Muscle of arm (tissue), 14 donors: ENCODE measurements at places on chromosomes 2 and 18. TPM values are rescaled to one million over a fixed set of nuclear protein-coding genes. Genes with fewer than 3 reads are reported as not detected.
A peak's percentile ranks its signal among the peaks of the same experiment; 100 is the strongest.

GRCh38 chr2:157460897-157461296 is 17.0 kb upstream of the CYTIP start:
- no peak for DNase-seq

LIMS4 gene
- not detected for polyA plus RNA-seq

DNA sequence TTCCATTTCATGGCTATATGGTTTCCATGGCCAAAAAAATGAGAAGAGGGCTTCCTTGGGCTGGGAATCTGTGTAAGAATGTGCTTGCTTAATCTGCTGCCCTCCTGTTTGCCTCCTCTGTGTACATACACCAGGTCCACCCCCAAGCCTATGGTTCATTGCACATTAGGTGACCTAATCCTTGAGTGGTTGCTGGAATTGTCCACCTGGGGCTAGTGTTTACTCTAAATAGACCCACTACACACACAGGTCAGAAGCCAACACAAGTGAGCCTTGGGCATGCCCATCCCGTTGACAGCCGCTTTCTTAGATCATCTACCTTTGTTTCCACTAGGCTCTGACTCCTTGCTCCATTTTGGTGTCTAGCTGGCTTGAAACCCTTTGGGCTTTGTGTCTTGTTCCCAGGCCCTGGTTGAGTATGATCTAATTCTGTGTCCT is 59.2 kb upstream of the ATL2 start:
- no peak for DNase-seq

NEU2 gene
- not detected for polyA plus RNA-seq

GRCh38 chr2:118942031-118942430 is at the start of gene MARCO:
MARCO (plus strand) TSS chr2:118942194; CDS start chr2:118942301, 107 bp downstream.
- peak; percentile 33 for DNase-seq

MATN3 gene
- 1.4 TPM for polyA plus RNA-seq

GRCh38 chr18:12028674-12029073 is 47.4 kb downstream of the IMPA2 start:
- DNase-seq = no peak

GRCh38 chr2:10019174-10019573 is 24.2 kb upstream of the KLF11 start:
- DNase-seq = no peak
